ENCODE measurements at places on chromosomes 11 and 22.

DNA sequence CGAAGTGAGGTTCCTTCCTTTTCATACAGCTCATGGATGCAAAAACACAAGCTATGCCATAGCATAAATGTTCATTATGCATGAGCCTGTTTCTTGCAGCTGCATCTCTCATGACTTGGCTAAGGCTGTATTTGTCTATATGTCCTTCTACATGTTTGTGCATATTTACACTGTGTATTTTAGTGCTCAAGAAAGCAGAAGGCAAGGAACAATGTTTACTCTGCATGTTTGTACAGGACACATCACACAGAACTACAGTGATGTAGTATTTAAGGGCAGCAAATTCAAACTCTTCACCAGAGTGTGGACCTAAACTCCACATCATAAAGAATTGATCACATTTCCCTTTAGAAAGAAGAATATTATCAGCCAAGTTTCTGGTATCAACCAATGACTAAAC, 170.3 kb downstream of the CADM1 start:
- DNase-seq = no peak

DNA sequence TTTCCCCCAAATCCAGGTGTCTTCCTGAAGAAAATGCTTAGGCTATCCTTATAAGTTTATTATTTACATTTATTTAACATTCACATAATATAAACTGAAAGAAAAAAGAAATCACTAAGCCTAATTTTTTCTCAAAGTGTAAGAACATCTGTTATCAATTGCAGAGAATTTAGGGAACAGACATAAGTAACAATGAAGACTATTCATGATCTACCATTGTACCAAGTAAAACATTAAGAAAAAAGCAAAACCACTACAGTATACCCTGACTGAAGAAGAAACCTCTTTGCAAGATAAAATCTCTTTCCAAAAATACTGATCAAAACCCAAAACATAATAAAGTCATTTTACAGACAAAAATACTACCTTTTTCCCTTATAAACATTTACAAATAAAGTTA, 60.5 kb downstream of the NUP98 start:
- DNase-seq = no peak

- no peak for DNase-seq
Observed at GRCh38 chr22:49736538-49736937, 91.1 kb downstream of the BRD1 start.

GRCh38 chr11:92838759-92839310, 130.6 kb upstream of the MTNR1B start:
- no peak for DNase-seq

GRCh38 chr11:102316346-102316904, 859 bp upstream of the BIRC3 start:
- DNase-seq = no peak

DNA sequence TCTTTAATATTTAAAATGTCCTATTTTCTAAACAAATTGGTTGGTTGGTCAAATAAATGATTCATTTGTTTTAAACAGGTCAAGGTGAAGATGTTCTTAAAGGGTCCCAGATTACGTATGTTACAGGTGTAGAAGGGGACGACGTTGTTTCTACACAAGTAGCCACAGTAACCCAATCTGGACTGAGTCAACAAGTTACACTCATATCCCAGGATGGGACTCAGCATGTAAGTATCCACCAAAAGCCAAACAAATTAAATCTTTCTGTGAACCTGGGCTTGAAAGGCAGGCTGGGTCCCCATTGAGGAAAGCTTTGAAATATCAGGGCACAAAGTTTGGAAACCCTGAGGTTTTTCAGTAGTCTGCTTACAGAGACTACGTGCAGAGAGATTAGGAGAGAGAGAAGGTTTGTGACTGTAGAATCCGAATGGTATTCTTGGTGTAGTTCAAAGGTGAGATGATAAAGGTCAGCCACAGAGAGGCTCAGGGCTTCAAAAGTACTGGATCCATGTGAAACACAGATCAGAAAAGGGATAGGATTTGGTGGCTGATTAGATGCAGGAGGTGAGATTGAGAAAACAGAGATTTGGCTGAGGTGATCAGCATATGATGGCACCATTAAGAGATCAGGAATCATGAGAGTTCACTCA, 51.7 kb downstream of the ZNF143 start:
- no peak for DNase-seq

- DNase-seq = no peak
Observed at GRCh38 chr22:50698546-50698945, 25.9 kb downstream of the SHANK3 start.

DNA sequence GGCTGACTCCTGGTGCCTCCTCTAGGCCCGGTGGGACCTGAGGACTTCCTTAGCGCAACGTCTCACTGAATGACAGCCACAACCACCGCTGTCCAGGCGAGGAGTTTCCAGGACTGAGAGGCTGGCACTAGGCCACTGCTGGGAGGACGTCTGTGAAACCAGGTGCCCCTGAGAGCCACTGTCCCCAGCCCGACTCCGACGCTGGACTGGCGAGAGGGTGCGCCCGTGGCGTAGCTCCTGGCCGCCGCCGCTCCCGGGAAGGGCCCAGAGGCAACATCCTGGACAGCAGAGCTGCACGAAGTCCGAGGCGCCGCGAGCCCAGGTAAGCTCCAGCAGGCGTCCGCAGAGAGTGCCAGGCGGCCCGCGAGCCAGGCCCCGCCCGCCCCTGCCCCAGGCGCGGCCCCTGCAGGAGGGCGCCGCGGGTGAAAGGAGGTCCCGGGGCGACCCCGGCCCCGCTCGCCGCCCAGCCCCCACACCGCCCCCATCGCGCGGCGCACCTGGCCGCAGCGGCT, 525 bp downstream of the DGCR2 start:
- no peak for DNase-seq

- DNase-seq = no peak
Observed at GRCh38 chr22:21936151-21936775, 16.4 kb downstream of the PPM1F start.

GRCh38 chr11:131867457-131868257, 497.2 kb downstream of the NTM start:
- no peak for DNase-seq

DNA sequence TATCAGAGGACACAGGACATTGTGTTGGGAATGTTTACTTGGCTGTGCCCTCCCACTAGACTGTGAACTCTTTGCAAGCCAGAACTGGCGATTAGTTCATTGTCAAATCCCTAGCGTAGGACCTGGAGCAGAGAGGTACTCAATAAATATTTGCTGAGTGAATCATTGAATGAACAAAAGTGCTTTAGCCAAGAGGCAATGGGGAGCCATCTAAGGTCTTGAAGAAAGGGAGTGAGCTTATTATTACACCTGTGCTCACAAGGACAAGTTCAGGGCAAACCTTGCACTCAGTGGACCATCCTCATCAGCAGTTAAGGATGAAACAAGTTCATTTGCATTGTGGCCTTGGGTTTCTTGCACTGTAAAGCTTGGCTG, 1.1 kb upstream of the RASSF10 start:
- DNase-seq = no peak

DNA sequence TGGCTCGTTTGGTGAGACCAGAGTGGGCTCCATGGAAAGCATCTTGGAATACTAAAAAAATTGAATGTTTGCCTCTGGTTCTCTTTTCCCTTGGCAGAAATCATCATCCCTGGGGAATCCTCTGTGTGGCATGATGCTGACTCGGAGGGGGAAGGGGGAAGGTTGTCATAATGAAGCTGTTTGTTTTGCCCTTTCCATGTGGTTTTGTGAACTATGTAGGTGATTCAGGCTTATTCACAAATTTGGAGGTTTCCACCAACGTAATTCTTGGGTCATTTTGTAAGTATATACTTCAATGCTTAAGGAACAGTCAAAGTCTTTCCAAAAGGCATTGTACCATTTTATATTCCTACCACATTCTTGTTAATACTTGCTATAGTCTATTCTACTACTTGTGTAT, 754.0 kb upstream of the FAT3 start:
- DNase-seq = no peak

All from stimulated activated CD4-positive, alpha-beta T cell treated with anti-CD3 and anti-CD28 coated beads, Interleukin-2, amount 100 ng/mL, for 4 hours (primary cell).